ENCODE measurements at places on chromosomes 5 and 9.

DNA sequence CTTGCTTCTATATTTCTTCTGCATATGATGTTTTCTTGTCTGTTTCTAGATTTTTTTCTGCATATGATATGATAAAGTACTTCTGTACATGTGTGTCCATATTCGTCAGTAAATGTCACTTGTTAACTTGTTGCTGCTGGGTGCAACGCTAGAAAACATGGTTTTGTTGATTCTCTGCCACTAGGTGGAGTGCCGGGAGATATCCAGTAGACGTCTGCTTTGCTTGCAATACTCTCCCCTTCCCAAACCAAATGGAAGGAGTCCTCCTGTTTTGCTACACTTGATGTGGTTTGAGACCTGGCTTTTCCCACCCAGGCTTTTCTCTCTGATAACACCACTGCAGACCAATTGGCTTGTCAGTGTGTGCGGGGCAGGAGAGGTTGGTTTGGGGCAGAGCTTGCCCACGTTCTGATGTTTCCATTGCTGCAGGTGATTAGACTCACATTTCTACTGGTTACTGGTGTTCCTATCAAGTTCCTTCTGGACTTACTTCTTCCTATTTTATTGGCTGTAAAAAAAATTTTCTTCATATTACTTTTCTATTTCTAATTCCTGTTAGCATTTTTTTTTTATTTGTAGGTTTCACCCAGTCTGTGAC lies 900.0 kb upstream of the CDH10 start:
- DNase-seq: no peak

- DNase-seq: no peak
Observed at GRCh38 chr5:107772418-107773310, 101.9 kb upstream of the EFNA5 start.

DNA sequence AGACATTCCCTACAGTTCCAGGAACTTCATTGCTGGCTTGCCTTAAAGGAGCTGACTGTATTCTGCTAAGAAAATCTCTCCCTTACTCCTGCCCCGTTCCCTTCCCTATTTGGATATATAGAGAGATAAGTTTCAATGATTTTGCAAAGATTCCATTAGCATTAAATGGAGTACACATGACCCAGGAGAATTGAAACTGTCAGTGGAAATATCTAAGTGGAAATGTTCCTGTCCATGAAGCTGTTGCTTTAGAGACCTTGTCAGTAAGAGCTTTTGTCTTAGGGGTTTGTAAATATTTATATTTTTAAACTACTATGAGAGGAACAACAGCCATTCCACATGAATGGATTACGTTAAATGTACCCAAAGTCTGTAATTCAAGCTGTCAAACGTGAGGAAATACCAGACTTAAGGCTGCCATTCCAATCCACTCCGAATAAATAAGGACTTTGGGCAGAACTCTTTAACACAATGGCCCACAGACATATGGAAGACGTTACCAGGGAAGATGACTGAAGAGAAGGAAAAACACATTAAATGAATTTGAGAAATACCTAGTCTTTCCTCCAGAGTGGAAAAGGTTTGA lies 387.1 kb upstream of the PAPPA start:
- DNase-seq: no peak

DNA sequence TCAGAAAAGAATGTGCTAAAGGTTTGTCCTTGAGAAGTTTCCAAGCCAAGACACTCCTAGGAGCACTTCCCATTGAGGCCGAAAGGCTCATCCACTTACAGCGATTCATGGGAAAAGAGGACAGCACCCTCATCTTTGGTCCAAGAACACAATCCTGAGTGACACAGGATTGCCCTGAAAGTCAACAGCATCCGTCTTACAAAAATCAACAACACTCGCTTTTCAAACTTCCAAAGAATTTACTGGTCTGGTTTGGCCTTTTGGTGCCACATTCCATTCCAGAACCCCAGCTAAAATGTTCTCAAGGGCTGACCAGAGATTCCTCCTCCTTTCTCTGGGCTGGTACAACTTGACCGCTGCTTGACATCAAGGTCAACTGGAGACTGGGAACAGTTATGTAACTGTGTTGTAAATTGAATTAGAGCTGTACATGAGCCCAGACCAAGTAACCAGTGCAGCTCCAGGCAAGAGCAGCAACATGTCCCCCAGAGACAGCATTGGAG lies 415.8 kb upstream of the PIK3R1 start:
- no peak for DNase-seq

- no peak for DNase-seq
Observed at GRCh38 chr5:153439130-153439529, 51.3 kb upstream of the GRIA1 start.

GRCh38 chr5:164370841-164371240 lies 865.4 kb downstream of the MAT2B start:
- no peak for DNase-seq

DNA sequence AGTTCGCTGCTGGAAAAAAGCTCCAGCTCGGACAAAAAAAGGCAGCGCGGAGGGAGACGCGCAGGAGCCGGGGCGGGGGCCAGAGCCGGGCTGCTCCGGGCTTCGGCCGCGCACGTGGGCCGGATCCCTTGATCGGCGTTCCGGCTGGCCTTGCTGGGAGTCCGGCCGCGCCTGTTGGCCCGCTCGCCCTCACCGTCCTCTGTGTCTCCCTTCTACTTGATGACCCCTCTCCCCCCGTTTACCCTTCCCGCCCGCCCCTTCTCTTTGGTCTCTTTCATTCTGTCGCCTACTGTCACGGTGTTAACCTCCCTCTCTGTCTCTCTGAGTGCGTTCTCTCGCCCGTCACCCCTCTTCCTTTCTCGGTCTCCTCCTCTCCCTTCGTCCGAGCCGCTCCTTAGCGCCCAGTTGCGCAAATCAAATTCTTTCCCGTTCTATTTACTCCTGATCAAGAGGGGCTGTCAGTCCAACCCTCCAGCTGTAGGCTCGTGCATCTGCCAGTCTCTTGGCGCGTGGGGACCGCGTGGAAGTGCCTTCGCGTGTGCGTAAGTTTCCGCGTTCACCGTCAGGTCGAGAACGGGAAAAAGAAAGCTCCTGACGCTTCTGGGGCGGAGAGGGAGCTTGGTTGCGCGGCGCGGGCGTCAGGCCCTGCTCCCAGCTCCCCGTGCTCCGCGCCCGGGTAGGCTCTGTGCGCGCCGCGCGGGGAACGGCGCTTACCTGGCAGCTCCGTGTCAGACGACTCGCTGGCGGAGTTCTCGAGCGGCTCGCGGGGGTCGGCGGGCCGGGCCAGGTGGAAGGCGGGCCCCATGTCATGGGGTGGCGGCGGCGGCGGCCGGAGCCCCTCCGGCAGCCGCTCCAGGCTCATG lies 798 bp downstream of the PITX1 start:
- DNase-seq: no peak

DNA sequence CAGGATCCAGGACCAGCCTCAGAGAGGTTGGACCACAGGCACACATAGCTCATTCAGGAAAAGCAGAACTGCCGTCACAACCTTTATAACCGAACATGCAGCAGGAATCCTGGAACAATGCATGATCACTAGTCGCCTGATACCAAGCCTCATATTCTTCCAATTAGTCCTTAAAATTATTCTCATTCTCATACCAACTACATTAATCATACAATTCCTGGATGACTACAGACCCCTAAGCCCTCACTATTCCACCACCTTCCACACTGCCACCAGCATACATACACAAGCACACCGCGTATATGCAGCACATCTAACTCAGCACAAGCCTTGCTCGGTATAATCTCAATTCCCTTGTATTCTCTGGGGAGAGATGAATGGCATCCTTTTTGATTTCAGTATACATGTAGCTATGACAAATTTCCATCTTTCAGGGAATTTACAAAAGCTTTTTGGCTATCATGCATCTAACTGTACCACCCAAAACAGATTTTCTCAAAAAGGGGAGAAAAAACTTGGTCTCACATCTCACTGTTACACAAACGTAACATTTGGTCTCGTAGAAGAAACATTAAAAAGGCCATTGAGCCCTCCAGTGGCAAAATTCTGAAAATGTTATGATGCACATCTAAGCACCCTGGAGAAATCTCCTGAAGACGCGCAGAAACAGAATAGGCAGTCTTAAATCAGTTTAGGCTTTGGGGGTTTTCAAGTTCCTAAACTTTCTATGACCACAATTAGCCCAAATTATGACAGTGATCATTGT lies 46.2 kb downstream of the MCTP1 start:
- no peak for DNase-seq

DNA sequence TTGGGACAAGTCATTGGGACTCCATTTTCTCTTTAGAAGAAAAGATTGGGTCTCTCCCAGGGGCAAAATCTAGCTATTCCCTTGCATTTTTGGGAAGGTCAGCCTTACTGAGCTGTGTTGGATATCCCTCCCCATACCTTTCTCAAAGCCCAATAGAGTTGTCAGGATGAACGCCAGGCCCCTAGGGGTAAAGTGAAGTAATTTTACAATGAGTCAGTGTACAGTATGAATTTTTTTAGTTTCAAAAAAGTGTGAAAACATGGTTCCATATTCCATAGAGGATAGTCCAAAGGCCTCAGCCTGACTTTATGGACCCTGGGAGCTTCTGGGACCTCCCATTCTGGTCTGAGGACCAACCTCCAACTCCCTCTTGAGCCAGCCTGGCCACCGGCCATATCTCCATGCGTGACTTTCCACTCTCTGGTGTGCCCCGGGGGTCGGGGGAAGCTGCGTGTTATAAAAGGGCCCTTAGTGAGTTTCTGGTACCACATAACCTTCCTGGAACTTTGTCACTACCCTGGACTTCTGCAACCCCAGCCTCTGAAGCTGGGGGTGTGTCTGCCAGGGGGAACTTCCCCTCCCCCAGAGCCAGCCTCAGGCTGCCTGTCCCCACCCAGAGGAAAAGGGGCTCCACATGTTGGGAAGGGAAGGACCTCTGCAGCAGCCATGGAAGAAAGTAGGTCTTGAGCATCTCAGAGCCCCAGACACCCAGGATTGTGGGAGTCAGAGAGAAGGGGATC lies 52.4 kb upstream of the SYNPO start:
- no peak for DNase-seq

DNA sequence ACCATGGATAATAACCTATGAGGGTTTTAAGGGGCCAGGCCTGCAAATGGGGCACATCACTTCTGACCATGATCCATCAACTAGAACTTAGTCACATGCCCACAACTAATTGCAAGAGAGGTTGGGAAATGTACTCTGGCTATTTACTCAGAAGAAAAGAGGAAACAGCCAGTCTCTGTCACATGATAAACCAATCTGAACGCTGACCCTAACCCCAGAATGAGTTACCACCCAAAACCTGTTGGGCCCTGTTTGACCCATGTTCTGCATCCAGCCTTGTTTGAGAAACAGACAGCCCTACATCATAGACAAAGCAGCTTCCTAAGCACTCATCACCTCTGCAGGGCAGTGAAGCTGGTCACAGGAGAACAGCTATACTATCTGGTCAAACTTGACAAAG lies 5.8 kb downstream of the MACROH2A1 start:
- no peak for DNase-seq

GRCh38 chr9:131111186-131111853 lies 14.1 kb upstream of the NUP214 start:
- no peak for DNase-seq
